ENCODE measurements at places on chromosomes 7 and 10.
A peak's percentile ranks its signal among the peaks of the same experiment; 100 is the strongest.

DNA sequence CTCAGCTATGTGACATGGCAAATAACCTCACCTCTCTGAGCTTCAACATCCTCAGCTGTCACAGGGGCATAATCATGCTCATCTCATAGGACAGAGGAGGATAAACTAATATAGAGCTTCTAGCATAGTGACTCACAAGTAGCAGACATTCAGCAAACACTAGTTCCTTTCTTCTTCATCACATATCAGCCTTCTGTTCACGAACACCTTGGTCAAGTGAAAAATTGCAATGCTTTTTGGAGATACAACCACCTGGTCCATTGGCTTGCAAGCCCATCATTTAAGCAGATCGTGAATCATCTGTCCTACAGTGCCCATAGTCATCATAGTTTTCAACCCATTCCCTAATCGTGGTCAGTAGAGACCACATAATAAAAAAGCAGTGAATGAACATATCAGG is 277.9 kb upstream of the YAE1 start:
- no peak for DNase-seq

DNA sequence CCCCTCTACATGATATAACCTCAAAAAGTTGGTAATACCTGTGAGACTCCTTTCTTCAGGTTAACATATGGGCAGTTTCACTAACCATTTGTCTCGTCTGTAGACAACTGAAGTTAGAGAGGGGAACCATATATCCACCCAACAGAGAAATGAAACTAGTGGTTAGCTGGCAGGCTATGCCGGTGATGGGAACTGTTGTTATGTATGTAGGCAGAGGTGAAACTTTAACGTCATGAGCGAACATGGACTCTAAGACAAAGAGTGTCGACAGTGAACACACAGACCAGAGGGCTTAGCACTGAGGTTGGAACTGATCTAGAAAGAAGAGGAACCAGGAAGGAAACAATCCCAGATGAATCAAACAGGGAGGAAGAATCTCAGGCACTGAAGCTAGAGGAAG is 112.4 kb downstream of the ELMO1 start:
- peak; percentile 48 for DNase-seq

GRCh38 chr10:76729346-76729745 is 908.3 kb downstream of the KCNMA1 start:
- no peak for DNase-seq

- DNase-seq = no peak
Measured at GRCh38 chr7:120615703-120616102, 242.2 kb downstream of the TSPAN12 start.

Measured in activated naive CD4-positive, alpha-beta T cell treated with Interleukin-2 at 50 U/mL for 16 hours (primary cell).